ENCODE measurements at places on chromosomes 1 and 21. TPM values are rescaled to one million over a fixed set of nuclear protein-coding genes. Genes with fewer than 3 reads are reported as not detected.

DNA sequence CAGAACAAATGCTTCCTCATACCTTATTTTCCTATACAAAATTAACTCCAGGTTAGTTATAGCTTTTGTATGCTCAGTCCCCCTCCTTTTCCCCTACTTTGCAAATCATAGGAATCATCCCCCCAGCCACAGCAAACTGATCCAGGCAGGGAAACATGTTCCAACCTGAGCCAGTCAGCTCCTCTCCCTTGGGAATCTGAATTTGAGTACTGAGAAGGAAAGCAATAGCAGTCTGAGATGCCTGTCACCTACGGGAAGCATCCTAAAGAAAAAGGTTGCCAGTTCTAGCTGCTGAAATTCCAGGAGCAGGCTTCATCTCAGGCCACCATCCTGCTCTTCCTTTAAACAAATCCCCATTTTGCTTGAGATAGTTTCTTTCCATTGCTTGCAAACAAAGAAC, 6.9 kb downstream of the ADSS2 start:
- no peak for DNase-seq

- DNase-seq: no peak
Observed at GRCh38 chr1:209659909-209660308, 7.7 kb upstream of the LAMB3 start.

DNA sequence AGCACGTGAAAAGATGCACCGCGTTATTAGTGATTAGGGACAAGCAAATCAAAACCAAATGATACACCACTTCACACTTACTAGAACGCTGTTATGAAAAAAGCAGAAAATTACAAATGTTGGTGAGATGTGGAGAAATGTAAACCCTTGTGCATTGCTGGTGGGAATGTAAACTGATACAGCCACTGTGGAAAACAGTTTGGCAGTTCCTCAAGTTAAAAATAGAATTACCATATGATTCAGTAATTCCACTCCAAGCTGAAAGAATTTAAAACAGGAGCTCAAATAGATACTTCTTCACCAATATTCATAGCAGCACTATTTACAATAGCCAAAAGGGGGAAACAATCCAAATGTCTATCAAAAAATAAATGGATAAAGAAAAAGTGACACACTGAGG, 10.3 kb upstream of the EVI5 start:
- no peak for DNase-seq

HIVEP3 gene
- total RNA-seq: 11.0 TPM

OR14K1 gene
- total RNA-seq: not detected

DNA sequence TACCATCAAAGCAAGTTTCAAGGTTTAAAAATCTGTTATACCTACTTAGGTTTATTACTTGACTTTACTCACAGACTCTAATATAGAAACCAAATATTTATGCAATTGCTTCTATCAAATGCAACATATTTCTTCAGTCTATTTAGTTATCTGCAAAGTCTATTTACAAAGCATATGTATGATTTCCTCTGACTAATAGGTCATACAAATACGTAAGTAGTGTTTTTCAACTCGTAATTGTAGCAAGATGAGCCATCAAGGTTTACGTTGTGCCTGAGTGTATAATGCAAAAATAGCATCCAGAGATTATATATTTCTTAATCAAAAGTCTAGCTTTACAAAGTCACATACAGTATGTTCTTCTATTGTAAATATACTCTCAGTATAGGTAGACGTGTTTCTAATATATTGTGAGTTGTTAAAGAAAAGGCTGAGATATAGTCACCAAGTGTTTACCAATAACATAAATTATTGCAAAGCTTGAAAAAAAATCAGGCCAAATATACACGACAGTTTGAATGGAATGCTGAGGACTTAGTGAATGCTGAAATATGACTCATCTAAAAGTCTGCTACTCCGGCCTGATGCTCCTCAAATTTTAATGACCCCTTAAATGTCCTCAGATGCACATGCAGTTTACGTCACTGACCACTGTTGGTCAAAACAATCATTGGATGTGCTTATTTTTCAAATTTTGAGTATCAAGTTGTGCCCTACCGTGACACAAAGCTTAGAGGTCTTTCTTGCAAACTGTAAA, 48.4 kb downstream of the ADAMTS5 start:
- DNase-seq: no peak

DNA sequence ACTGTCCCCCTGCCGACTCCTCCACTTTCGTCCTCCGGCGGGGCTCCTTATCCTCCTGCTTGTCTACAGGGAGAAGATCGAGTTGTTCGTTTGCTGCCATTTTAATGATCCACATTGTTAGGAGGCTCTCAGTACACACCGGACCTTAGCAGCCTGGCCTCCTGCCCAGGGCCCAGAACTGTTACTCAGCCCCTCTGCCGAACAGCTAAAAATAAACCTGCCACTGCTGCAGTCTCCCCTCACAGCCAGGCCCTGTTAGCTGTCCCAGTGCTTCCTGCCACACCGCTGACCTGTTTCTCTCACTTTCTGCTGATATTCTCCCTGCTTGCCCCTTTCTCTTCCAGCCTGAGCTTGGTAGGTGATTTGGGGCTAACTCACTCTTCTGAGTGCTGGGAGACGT, 8.3 kb downstream of the MAPKAPK2 start:
- no peak for DNase-seq

SPRR1B gene
- not detected for total RNA-seq

- DNase-seq: no peak
Observed at GRCh38 chr1:209786146-209786545, 1.8 kb upstream of the C1orf74 start.

- DNase-seq: no peak
Observed at GRCh38 chr1:230839173-230839572, 29.1 kb downstream of the C1orf198 start.

- no peak for DNase-seq
Observed at GRCh38 chr1:60034999-60035398, 38.6 kb downstream of the C1orf87 start.

MAP3K21 gene
- total RNA-seq: 1.6 TPM

GRCh38 chr1:159315381-159315780, 13.2 kb downstream of the FCER1A start:
- DNase-seq: no peak

- DNase-seq: peak; percentile 98
Observed at GRCh38 chr1:246931549-246932365, at the start of gene AHCTF1. TSS of gene AHCTF1 (minus strand) at chr1:246931948. CDS start at chr1:246918370, 13,578 bp downstream.

GPR37L1 gene
- 33.3 TPM for total RNA-seq

DNA sequence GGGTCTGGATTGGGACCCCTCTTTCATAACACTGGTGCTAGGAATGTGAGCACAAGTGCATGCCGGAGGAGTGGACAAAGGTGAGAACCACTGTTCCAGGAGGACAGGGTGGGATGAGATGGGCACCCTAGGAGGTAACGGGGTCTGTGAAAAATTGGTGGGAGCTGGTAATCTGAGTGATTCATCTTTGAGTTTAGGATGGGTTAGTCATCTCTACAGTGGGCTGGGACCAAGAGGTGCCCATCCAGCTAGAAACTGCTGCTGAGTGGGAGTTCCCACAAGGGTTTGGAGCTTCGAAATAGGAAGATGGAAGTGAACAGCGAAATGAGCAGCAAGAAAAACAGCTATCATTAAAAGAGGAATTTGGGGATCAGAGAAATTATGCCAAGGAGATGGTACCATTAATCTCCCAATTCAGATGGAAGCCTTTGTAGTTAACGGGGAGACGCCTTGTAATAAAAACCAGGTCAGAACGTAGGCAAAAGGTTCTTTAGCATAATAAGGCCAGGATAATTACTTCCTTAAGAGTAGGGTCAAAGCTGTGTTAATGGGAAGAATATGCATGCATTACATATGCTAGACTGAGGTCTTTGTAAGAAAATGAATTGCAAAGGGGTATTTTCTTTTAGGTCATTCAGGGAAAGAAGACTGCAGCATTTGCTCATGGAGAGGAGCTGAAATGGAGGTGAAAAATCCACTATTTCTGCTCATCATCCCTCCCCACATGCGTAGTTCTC, 55.5 kb downstream of the OLFML3 start:
- DNase-seq: no peak

GRCh38 chr1:50894340-50894739, 65.7 kb downstream of the FAF1 start:
- no peak for DNase-seq

- DNase-seq: no peak
Observed at GRCh38 chr1:52867087-52867863, 24.7 kb downstream of the ZYG11A start.

GRCh38 chr1:205470131-205470530, 14.3 kb upstream of the BLACAT1 start:
- no peak for DNase-seq

Data from sciatic nerve (tissue), 2 donors.